Colonic mucosa (tissue), 4 donors: ENCODE measurements at places on chromosomes 11 and 22. TPM values are rescaled to one million over a fixed set of nuclear protein-coding genes. Genes with fewer than 3 reads are reported as not detected.

DNA sequence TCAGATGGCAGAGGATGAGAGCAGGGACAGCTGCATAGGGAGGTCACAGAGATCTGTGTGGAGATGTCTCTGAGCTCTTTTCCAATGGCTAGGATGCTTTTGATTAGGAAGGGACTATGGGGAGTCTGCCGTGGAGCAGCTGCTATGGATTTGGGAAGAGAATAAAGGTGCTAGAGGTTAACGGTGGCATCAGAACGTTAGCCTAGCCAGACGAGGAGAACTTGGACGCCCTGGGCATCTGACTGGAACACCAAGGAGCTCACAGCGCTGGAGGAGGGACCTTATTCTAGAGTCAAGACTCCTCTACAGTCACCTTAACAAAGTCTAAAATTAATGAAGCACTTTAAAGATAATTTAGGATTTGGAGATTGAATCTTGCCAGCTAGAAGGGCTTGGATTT is 157.2 kb upstream of the B3GAT1 start:
- no peaks in the 10 kb centered on the region for H3K4me1 ChIP-seq
- H3K4me3 ChIP-seq: no peak overlapping the region
- DNase-seq: no peak
- no peaks in the 10 kb centered on the region for H3K27me3 ChIP-seq
- H3K36me3 ChIP-seq: no peaks in the 10 kb centered on the region

SMTNL1 gene
- not detected for total RNA-seq

GRCh38 chr22:38921120-38921519 is 36.3 kb upstream of the APOBEC3A start:
- H3K36me3 ChIP-seq: no peaks in the 10 kb centered on the region
- no peaks in the 10 kb centered on the region for H3K27me3 ChIP-seq
- peak overlapping the region; percentile 48 for H3K27ac ChIP-seq
- no peak overlapping the region for H3K4me3 ChIP-seq
- peaks cover 12% of the 10 kb centered on the region for H3K4me1 ChIP-seq

DNA sequence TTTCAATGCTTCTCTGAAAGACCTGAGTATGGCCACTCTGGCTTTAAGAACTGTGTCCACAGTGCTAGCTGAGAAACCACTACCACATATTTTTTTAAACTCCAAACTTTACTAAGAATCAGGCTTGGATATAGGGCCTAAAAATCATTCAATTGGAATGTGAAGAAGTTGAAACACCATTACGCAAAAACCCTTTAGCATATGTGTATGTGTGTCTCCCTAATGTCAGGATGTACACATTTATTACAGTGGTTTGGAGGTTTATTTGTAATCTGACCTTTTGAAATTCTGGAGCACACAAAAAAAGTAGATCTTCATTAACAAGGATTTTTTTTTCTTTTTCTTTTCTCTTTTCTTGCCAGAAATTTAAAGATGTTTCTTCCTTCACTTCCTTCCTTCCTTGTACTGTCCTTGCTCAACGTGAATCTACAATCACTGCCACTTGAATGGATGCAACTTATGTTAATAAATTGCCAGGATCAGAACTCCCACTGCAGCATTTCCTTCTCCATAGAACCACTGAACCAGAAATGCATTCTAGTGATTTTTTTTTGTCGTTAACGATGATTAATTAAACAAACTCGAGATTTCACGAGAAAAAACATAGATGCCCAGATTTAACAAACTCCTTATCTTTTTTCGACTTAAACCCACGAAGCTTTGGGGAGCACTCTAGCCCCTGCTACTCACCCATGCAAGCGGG is 3.1 kb upstream of the ADM start:
- DNase-seq: no peak
- peak overlapping the region; percentile 78 for H3K4me3 ChIP-seq
- no peaks in the 10 kb centered on the region for H3K27me3 ChIP-seq
- no peaks in the 10 kb centered on the region for H3K4me1 ChIP-seq

DNA sequence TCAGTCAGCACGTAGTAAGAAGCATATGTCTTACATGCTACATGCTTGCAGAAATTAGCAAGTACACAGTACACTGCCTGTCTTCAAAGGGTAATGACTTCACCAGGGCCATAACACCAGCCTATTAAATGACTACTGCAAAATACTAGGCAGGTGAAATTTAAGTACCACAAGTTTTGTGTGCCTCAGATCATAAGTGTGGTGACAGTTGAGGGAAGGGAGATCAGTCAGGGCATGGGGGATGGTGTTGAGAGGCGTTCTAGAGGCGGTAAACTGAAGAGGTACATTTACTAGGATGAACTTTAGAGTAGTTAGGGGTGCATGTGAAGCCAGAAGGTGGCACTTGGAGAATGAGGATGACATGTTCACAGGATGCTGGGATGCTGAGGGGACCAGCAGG is 22.0 kb downstream of the AMOTL1 start:
- H3K4me1 ChIP-seq: no peaks in the 10 kb centered on the region
- no peak overlapping the region for H3K4me3 ChIP-seq
- H3K27ac ChIP-seq: no peak overlapping the region
- no peaks in the 10 kb centered on the region for H3K36me3 ChIP-seq
- DNase-seq: no peak

GRCh38 chr11:37511425-37511933 is 913.4 kb upstream of the RAG2 start:
- no peak overlapping the region for H3K27ac ChIP-seq
- DNase-seq: no peak

GRCh38 chr11:128625326-128625725 is 38.0 kb upstream of the ETS1 start:
- DNase-seq: no peak
- H3K27ac ChIP-seq: no peak overlapping the region
- no peaks in the 10 kb centered on the region for H3K36me3 ChIP-seq
- no peak overlapping the region for H3K4me3 ChIP-seq

HSD17B12 gene
- total RNA-seq: 132 TPM

DNA sequence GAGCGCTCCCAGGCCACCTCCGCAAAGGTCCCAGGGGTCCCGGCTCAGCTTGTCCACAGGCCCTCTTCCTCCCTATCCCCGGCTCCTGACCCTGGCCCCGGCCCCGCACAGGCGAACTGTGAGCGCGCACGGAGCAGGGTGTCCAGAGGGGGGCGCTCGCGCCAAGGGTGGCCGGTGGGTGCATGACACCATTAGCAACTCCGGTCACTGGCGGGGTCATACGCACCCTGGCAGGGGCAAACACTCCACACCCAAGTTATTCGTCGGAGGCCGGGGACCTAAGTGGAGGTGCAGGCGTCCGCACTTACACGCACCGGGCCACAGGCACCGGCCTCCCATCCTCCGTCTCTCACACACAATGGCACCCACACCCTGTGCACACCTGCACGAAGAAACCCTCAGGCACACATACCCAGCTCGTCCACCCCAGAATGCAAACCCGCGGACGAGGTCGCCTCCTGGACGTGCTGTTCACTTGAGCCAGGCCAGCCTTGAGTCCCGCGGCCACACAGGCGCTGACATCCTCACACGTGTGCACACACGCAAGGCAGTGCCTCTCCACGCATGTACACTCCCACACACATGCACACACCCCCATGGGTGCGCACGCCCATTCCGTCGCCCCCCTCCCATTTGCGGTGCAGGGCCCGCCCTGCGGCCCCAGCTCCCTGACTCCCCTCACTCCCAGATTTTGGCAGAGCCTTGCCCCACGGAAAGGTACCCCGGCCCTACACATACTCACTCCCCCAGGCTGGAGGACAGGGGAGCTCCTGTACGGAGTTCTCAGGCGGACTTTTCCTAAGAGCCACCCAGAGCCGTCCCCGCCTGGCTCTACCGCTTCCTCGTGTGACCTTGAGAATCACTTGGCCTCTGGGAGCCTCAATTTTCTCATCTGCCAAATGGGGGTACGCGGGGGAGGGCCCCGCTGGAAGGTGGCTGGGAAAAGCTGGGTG is at the start of gene RASGRP2:
Gene RASGRP2 (minus strand): TSS at position 552 of the 953 bp plus-strand sequence. CDS start 1,276 bp downstream, outside the sequence.
- peak; percentile 77 for DNase-seq
- peak within 1 kb of the TSS; percentile 86 for H3K27ac ChIP-seq
- H3K36me3 ChIP-seq: no peaks in the 10 kb centered on the region
- H3K4me3 ChIP-seq: peak within 1 kb of the TSS; percentile 50

DNA sequence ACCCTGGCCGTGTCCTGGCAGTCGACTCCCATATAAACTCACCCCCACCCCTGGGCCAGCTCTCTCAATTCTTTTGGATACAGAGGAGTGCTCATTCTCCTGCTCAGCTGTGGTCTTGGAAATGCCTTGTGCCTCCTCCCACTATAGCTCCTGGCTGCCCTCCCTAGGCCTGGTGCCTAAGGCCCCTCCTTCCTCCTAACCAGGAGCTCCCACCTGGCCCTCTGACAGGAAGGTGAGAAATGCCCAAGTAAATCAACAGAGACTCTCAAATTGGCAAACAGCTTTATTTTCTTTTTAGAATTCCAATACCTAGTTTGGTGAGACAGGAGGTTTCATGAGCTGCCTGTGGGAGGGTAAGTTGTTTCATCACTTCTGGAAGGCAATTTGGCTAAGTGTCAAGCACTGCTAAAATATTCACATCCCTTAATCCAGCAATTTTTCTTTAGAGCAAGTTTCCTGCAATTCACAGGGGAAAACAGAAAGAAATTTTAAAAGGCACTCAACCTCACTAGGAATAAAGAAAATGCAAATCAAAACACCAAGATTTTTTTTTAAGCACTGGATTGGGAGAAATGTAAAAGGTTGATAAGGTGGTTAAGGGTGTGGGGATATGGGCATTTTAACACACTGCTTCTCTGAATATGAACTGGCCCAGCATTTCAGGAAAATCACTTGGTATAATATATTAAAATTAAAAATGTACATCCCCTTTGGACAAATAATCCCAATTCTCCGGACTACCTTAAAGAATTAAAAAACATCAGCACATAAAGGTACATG is 209.7 kb upstream of the ARHGAP20 start:
- no peaks in the 10 kb centered on the region for H3K4me1 ChIP-seq
- no peak for DNase-seq
- H3K36me3 ChIP-seq: no peaks in the 10 kb centered on the region
- H3K27me3 ChIP-seq: no peaks in the 10 kb centered on the region
- H3K4me3 ChIP-seq: no peak overlapping the region

PDE2A gene
- 5.6 TPM for total RNA-seq

GRCh38 chr11:80587906-80588305 is 1147.1 kb upstream of the TENM4 start:
- no peaks in the 10 kb centered on the region for H3K4me1 ChIP-seq
- no peak for DNase-seq
- no peak overlapping the region for H3K4me3 ChIP-seq
- H3K27ac ChIP-seq: no peak overlapping the region

TTC38 gene
- 149 TPM for total RNA-seq

DNA sequence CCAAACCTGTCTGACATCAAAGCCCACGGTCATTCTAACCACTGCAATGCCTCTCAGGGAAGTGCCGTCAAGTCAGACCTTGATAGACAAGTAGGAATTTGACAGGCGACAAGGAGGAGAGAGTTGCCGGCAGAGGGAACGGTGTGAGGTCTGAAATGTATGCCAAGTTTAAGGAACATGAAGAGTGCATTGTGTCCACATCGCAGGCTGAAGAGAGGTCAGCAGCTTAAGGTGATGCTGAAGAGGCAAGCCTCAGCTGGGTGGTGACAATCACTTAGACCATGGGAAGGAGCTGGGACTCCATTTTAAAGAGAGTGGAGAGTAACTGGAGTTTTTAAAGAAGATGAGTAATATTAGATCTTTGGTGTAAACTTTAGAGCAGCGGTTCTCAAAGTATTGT is 104.9 kb upstream of the TBCEL start:
- H3K4me1 ChIP-seq: no peaks in the 10 kb centered on the region
- H3K27ac ChIP-seq: no peak overlapping the region
- DNase-seq: no peak
- no peaks in the 10 kb centered on the region for H3K27me3 ChIP-seq
- H3K36me3 ChIP-seq: no peaks in the 10 kb centered on the region

- no peaks in the 10 kb centered on the region for H3K36me3 ChIP-seq
- H3K27ac ChIP-seq: no peak overlapping the region
- peak overlapping the region; percentile 61 for H3K4me3 ChIP-seq
Observed at GRCh38 chr22:24806663-24807001, 621 bp downstream of the SGSM1 start.

ISX gene
- 53.1 TPM for total RNA-seq

DNA sequence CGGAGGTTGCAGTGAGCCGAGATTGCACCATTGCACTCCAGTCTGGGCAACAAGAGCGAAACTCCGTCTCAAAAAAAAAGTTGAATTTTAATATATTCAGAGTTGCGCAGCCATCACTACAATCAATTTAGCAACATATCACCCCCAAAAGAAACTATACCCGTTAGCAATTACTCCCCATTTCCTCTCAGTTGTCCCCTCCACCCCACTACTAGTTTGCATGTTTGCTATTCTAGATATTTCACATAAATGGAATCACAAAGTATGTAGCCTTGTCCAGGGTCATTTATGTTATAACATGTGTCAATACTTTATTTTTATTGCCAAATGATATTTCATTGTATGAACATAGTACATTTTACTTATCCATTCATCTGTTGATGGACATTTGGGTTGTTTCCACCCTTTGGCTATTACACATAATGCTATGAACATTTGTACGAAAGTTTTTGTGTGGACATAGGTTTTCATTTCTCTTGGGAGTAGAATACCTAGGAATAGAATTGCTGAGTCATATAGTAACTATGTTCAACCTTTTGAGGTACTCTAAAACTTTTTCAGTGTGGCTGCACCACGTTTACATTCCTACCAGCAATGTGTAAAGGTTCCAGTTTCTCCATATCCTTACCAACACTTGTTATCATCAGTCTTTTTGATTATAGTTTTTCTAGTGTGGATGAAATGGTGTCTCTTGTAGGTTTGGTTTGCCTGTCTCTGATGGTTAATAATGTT is 2.2 kb downstream of the ZNF143 start:
- DNase-seq: no peak
- peak overlapping the region; percentile 50 for H3K4me3 ChIP-seq
- peaks cover 5% of the 10 kb centered on the region for H3K4me1 ChIP-seq
- H3K36me3 ChIP-seq: no peaks in the 10 kb centered on the region
- no peaks in the 10 kb centered on the region for H3K27me3 ChIP-seq

GRCh38 chr11:67582011-67582410 is 1.6 kb upstream of the GSTP1 start:
- no peak overlapping the region for H3K4me3 ChIP-seq
- DNase-seq: no peak
- H3K36me3 ChIP-seq: no peaks in the 10 kb centered on the region

GRCh38 chr11:100396266-100396665 is 290.8 kb upstream of the ARHGAP42 start:
- H3K4me1 ChIP-seq: no peaks in the 10 kb centered on the region
- no peak overlapping the region for H3K27ac ChIP-seq
- H3K4me3 ChIP-seq: no peak overlapping the region
- H3K27me3 ChIP-seq: no peaks in the 10 kb centered on the region
- DNase-seq: no peak

MUC6 gene
- total RNA-seq: 0.10 TPM

EFEMP2 gene
- 22.5 TPM for total RNA-seq

DNA sequence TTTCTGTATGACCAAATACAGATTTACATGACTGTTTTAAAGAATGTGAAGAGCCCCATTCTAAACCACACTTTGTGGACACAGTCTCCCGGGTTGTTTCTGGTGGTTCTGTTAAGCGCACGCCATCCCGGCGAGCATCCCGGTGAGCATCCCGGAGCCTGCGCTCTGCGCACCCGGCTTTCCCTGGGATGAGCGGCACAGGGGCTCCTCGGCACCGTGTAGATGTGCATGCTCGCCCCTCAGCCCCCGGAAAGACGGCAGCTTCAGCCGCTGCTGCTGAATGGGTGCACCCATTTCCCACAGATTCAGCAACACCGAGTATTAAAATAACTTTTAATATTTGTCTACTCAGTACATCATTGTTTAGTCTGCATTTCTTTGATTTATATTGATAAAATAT is 36.0 kb downstream of the GLB1L2 start:
- no peaks in the 10 kb centered on the region for H3K36me3 ChIP-seq
- no peak overlapping the region for H3K27ac ChIP-seq
- no peak for DNase-seq
- no peak overlapping the region for H3K4me3 ChIP-seq
- no peaks in the 10 kb centered on the region for H3K27me3 ChIP-seq
